CD4-positive, alpha-beta T cell treated with Interleukin-6 at 100 ng/mL for 8 hours (primary cell): ENCODE measurements at places on chromosomes 4 and X.

- DNase-seq, result no peak
These were observed 41.0 kb downstream of the MID1 start for GRCh38 chrX:10579112-10580011.

- no peak for DNase-seq
These were observed 452.3 kb upstream of the GRID2 start for GRCh38 chr4:91851456-91851855.

GRCh38 chr4:163071308-163071707, 95.4 kb downstream of the NAF1 start:
- DNase-seq, result no peak

- DNase-seq, result no peak
These were observed 166.1 kb downstream of the CCSER1 start for GRCh38 chr4:90293320-90293719.

DNA sequence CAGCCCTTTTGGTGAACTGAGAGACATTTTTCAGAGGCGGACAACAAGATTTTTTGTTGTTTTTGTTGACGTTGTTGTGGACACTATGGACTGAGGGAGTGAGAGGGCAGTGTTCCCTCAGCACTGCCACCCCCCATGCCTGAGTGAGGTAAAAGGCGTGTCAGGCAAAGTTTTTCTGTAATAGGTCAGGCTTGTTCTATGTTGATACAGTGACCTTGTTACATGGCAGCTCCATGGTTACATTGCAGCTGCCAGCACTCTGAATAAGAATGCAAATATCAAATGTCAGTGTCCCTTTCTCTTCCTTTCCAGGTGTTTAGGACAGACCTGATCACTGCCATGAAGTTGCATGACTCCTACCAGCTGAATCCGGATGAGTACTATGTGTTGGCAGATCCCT, 36.6 kb downstream of the JADE1 start:
- DNase-seq, result no peak

DNA sequence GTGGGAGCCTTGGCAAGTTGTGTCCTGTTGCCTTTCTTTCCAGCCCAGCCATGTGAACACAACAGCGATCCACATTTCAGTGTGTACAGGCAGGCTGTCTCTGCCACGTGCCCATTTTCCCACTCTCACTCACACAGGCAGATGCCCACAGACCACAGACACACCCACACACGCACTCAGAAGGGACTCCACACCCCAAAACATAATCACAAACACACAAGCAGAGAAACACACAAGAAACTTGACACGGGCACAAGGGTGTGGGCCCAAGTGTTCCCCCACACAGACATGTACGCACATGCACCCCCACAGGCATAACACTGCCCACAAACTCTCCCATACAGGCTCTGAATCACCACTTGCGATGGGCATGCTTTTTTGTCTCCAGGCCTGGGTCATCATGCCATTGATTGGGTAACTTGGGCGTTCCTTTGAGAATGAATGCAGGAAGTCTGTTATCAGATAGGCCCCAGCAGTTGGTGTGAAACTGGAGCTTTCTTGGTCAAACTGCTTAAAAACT, 84.3 kb downstream of the NBDY start:
- peak; percentile 37 for DNase-seq

DNA sequence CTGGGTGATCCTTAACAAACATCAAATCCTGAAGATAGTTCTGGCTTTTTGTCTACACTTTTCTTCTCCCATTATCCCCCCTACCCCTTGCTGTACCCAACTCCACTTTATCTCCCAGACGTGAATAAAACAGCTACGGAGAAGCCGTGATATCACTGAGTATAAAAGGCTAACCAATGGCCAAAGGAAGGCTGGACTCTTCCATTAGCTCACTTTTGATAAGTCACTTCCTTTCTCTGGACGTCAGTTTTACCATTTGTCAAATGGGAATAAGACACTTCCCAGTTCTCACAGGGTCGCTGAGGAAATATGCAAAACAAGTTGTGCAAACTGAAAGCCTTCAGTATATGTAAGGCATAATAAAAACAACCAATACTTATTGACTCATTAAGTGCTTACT, 38.6 kb upstream of the EDA2R start:
- no peak for DNase-seq

- DNase-seq, result no peak
These were observed 77.0 kb downstream of the ATP8A1 start for GRCh38 chr4:42579903-42580302.

GRCh38 chr4:26317766-26318165, 3.0 kb upstream of the RBPJ start:
- DNase-seq, result no peak

DNA sequence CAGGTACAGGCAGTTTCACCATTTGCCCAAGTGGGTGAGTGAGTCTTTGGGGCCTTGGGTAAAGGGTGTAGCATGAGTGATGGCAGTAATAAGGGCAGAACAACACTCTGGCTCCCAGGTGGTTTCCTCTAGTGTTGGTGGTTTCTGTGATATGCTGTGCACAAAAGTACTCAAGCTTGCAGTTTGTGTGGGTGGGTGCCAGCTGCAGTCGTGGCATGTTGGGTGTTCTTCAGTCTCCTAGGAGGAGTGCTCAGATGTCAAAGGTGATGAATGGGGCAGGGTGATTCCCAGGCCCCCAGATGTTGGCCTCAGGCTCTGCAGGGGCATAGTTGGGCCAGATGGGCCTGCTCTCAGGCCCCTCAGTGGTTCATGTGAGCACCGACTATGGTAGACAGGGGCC, 166.1 kb upstream of the KLF8 start:
- no peak for DNase-seq

DNA sequence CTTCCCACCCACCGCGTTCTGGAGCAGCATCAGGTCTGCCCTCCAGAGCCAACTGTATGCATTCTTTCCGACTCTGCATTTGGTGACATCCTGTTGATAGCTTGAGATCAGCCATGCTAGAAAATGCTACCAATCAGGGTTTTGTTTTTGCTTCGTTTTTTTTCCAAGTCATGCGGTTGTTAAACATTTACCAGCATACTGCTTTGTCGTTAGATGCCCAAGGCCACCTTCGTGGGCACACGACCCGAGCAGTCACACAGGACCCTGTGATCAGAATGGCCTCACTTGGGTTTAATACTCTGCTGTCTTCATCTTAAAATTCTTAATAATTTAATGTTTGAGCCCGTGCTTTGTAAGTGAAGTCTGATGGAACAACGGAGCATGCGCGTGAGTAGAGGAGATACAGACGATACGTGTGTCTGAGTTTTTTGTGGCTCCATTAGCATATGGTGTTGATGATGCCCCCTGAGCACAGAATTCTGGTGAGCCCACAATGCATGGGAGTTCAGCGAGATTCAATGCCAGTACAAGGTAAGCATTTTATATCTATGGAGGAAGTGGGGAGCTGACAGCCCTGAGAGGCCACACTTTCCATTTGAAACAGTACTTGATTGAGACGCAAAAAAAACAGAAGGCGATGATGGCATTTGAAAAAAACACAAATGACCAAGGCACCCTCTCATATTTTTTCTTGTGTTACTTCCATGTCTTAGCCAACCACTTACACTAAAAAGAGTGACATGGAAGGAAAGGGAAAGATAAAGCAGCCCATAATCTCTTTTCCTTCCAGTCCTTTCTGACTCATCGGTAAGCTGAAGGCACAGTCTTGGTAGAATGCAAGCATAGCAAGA, 323.6 kb downstream of the BCOR start:
- DNase-seq, result peak; percentile 16

- peak; percentile 12 for DNase-seq
These were observed 37.5 kb upstream of the STK26 start for GRCh38 chrX:131985526-131986049.

GRCh38 chr4:76591992-76592391, 157.0 kb downstream of the SHROOM3 start:
- no peak for DNase-seq

DNA sequence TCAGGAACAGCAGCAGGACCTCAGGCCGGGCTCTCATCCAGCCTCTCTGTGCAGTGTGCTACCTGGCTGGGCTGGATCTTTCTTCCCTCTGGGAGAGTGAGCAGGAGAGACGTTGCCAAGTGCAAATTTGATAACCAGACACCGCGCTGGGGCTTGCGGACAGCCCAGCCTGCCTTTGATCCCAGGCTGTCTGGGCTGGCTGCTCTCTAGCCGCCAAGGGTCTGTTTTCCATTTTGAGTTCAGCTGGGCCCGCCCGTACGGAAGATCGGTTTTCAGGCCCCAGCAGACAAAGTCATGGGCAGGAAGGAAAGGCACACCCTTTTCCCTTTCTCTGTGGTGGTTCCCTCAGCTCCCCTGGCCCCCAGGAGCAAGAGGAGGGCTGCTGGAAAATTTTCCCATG, 90.2 kb downstream of the CPZ start:
- no peak for DNase-seq

DNA sequence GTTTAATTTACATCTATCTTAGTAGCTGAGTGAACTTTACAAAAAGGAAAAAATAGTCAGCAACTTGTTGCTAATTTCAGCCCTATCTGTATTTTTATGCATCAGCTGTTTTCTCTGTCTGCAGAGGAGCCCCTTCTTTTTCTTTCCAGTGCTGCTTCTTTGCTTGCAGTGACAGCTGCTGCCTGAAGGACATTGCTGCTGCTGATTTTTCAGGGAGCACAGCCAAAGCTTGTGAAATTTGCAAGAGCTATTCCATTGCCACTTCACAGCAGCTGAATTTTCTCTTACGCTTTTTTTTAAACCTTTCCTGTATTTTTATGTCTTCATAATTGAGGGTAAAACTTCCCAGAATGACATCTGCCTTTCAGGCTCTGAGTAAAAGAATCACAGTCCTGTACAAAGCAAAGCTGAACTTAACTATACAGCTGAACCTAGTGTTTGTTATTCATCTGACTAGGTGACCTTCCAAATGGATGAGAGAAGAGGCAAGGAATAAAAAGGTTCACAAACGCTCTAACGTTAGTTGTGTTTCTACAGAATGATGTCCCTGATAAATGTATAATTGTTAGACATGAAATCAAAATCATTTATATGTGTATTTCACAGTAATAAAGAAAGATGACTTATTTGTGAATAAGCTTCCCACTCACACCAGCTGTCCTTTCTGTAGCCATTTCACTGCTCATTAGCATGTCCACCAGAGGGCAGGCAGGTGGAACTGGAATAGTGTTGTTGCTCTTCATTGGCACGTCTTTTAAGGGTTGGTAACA, 541.4 kb downstream of the ADGRL3 start:
- no peak for DNase-seq

GRCh38 chr4:104262678-104263077, 232.0 kb downstream of the CXXC4 start:
- no peak for DNase-seq
